Glomerular endothelial cell (primary cell): ENCODE measurements at places on chromosomes 12 and 14. TPM values are rescaled to one million over a fixed set of nuclear protein-coding genes. Genes with fewer than 3 reads are reported as not detected.

DNA sequence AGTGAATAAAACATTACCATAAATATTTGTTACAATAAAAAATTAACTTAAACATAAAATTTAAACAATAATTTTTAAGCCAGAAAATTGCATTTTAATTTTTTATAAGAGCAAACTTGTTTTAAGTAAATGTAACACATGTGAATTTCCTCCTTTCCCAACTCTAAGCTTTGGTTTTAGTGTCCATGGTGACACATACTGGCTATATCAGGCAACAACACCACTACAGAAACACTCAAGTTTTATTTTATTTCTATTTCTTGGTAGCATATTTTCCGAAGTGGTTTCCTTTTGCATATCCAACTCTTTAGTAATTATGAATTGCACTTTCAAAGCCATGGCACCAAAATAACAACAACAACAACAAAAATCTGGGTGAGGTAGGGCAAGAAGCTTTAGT is 2.2 kb downstream of the NELL2 start:
- no peak for DNase-seq

IQSEC3 gene
- 0.15 and 0.18 TPM in 2 replicates for total RNA-seq

DNA sequence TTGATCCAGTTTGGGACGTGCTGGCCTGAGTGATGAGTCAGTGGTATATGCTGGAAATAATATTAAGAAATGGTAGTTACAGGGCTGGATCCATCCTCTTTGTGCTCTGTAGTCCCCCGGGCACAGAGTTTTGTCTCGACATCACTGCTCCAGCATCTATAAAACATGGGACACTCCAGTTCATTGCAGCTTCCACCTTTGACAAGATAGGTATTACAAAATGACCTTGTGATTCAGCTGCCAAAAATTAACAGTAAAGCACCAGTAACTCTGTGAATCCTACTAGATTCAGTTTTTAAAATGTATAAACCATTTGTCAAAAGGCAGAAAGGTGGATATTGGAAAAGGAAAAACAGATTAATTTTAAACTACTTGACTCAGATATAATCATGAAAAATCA is 14.6 kb upstream of the GNG2 start:
- DNase-seq: no peak

RFLNA gene
- 0.41 and 0.87 TPM in 2 replicates for total RNA-seq

B4GALNT1 gene
- total RNA-seq: 1.1 and 2.9 TPM in 2 replicates

DNA sequence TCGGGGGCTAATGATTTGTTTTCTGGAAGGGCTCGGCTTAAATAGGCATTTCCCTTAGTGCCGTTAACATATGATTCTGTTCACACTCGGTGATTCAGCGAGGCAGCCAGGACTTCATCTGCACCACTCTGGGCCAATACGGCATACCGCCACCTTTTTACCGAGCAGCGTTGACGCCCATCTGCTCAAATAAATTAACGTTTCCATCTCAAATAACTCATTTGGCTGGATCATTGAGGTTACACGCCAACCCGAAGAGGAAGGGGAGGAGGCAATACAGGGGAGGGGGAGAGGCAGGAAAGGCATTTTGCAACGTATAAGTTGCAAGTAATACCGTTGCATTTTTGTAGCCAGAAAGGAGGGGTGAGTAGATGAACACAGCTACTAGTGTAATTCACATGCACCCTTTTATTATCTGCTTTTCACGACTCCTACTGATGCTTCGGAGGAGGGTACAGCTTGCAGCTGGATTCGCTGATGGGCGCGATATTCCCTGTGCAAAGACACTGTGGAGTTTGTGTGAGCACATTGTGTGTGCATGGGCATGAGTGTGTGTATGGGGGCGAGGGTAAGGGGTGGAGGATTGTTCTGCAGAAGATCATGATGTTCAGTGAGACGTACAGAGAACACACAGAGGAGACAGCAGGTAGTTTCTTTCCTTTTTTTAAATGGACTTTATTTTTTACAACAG is 45.9 kb downstream of the MAP1LC3B2 start:
- no peak for DNase-seq

- DNase-seq: no peak
Observed at GRCh38 chr12:49539406-49540228, 787 bp downstream of the KCNH3 start.

IL26 gene
- total RNA-seq: not detected in 2 replicates

DNA sequence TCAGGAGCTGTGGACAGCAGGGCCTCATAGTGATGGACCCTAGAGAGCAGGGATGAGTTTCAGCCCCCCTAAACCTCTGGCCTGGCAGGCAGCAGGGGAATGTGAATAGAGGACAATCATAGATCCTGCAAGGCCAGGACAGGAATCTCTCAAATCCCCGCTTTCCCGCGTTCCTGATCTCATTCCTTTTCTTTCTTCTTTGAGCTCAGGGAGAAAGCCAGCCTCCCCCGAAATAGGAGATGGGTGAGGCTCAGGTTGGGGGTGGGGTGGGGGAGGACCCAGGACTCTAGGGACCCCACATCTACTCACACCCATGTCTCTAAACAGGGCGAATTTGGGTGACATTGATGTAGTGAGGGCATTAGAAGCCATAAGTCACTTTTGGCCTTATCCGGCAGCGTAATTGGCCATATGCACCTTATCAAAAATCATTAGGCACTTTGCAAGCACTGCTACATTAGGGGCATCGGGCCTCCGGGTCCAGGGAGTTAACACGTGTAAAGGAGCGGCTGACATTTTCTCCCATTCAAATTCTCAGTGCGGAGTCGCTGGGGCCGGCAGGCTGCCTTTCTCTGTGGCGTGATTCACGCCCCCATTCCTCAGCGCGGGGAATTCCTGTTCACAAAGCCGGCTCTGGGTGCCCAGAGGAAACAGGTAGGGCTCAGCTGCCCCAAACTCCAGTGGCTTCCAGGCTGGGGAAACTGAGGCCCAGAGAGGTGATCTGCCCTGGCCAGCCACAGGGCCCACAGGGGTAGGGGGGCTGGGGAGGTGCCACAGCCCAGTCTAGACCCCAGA is 1.5 kb downstream of the LHX5 start:
- DNase-seq: no peak

- no peak for DNase-seq
Observed at GRCh38 chr12:77364400-77364799, 299.0 kb upstream of the E2F7 start.

DNA sequence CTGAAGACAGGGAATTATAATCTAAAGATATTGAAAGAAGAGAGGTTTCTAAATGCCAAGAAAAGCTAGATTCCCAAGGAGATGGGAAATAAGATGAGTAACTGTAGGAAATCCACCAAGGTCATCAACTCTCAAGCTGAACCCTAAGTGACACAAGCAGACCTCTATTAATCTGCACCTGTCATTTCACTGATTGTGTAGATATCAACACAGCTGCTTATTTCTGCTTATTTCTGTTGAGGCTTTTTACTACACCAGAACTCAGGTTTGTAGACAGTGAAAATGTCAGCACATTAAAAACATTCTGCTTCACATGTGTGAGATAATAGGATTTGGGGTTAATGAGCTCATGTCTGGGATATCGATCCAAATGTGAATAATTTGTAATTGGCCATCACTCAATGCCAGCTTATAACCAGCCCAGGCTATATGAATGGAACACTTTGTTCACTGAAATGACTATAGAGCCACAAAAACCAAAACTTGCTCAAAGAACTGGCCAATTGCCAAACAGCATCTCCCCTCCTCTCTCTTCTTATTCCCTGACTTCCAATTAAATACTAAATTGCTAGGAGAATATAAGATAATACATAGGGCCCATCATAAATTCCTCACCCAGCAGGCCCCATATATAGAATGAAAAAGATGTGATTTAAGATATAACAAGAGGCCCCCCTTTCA is 188.7 kb upstream of the ARID2 start:
- no peak for DNase-seq

- no peak for DNase-seq
Observed at GRCh38 chr14:31937730-31938346, 139.3 kb upstream of the ARHGAP5 start.

CYP27B1 gene
- 0.15 and 1.1 TPM in 2 replicates for total RNA-seq

- no peak for DNase-seq
Observed at GRCh38 chr12:130203151-130203550, 40.9 kb downstream of the FZD10 start.

GRCh38 chr14:34971381-34971780 is 11.4 kb upstream of the SRP54 start:
- DNase-seq: no peak

CRACR2A gene
- total RNA-seq: 6.7 and 7.9 TPM in 2 replicates

NGB gene
- total RNA-seq: not detected in 2 replicates

PPP1R1A gene
- 0.15 TPM in 1 of 2 replicates, not detected in the other for total RNA-seq

GRCh38 chr14:90426663-90427062 is 29.8 kb downstream of the CALM1 start:
- DNase-seq: no peak

- DNase-seq: no peak
Observed at GRCh38 chr14:105471823-105472485, 2.7 kb upstream of the CRIP2 start.

- no peak for DNase-seq
Observed at GRCh38 chr14:93989939-93990338, 7.2 kb upstream of the CCDC197 start.

GRCh38 chr12:16155938-16156337 is 121.5 kb downstream of the SLC15A5 start:
- DNase-seq: no peak

HHIPL1 gene
- total RNA-seq: 2.6 and 4.3 TPM in 2 replicates

- DNase-seq: no peak
Observed at GRCh38 chr14:68394118-68394763, 398.6 kb downstream of the ZFP36L1 start.

LAG3 gene
- not detected in 2 replicates for total RNA-seq

GRCh38 chr14:102750376-102750775 is 26.9 kb upstream of the TRAF3 start:
- no peak for DNase-seq

DNA sequence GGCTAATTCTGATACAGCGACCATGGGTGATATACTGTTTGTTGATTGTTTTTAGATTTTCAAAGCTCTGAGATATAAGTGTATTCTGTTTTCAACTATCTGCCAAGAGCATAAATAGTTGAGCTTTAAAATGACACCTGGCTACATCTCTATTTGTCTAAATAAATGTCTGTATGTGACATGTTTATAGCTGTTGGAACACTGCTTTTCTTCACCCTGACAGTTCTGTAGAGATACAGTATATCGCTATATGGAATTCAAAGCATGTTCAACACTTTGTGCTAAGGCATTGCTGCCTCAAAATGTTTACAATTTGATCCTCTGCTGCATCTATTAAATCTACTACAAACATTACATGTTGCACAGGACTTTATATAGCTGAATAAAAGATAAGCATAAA is 27.4 kb upstream of the MGAT4C start:
- no peak for DNase-seq

WNT1 gene
- total RNA-seq: not detected in 2 replicates

RGS6 gene
- 0.82 TPM in 1 of 2 replicates, not detected in the other for total RNA-seq

RNASE4 gene
- total RNA-seq: 4.0 and 7.8 TPM in 2 replicates

DNA sequence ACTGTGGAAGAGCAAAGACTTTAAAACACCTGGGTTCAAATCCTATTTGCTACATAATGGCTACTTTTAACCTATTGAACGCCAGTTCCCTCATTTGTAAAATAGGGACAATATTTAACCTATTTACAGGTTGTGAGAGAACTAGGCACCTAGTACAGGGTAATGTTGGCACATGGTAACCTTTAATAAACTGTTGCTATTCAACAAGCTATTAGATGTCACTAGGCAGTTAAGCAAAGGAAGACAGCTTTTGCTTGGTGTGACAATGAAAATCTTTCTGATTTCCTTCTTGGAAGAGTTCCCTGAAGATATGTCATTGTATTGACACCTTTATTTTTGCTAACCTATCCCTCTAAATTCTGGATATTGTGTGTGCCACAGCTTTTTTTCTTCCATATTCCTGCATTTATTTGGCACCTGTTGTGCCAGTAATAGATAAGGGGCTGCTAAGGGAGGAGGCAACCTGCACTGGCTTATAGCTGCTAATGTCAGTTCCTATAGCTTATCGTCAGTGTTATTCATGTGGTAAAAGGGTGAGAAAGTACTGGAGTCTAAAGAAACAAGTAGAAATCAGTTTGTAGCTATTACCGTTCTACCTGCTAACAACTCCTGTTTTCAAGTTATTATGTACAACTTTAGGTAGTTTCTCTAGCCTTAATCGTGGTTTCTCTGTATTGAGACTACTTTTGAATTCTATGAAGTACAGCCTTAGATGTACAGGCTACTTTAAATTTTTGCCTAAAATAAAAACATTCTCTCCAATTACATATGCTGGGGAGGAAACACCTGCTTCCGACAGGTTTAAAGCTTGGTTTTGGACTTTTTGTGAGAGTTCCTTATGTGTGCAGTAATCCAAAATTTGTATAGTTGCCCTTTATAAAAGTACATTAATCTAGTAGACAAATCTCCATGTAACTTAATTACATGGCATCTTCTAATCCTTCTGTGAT is 24.3 kb downstream of the HIF1A start:
- DNase-seq: no peak

IFNG-AS1 gene
- total RNA-seq: not detected in 2 replicates

DNA sequence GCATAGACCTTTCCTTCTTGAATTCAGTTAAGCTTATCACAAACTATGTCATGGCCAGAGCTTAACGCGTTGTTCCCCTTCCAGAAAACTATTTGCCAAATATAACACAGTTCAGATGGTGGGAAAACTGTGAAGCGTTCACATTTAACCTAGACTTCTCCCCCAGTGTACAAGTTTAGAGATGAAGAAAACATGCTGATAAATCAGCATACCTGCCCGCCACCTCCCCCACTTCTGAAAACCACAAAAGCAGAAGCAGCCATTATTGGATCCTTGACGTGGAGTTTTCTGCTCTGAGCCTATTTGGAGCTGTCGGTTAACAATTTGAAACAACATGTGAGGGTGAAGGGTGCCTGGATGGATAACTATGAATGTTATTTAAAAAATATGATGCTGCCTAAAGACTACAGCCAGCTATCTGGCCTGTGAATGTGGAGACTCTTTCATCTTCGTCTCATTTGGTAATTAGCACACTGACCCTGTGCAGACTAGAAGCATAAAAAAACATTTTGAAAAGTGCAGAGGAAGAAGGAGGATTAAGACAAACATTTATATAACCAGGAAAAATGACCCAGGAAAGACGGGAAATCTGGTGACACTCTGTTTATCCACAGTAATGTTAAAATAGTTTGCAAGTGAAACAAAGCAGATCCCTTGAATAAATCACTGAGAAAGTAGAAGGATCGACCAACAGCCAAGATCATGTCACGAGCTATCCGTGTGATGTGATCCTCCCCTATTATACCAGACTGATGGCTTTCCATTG is 408.2 kb downstream of the AEBP2 start:
- DNase-seq: no peak
